ENCODE measurements at places on chromosomes 1 and 21. TPM values are rescaled to one million over a fixed set of nuclear protein-coding genes. Genes with fewer than 3 reads are reported as not detected.

DNA sequence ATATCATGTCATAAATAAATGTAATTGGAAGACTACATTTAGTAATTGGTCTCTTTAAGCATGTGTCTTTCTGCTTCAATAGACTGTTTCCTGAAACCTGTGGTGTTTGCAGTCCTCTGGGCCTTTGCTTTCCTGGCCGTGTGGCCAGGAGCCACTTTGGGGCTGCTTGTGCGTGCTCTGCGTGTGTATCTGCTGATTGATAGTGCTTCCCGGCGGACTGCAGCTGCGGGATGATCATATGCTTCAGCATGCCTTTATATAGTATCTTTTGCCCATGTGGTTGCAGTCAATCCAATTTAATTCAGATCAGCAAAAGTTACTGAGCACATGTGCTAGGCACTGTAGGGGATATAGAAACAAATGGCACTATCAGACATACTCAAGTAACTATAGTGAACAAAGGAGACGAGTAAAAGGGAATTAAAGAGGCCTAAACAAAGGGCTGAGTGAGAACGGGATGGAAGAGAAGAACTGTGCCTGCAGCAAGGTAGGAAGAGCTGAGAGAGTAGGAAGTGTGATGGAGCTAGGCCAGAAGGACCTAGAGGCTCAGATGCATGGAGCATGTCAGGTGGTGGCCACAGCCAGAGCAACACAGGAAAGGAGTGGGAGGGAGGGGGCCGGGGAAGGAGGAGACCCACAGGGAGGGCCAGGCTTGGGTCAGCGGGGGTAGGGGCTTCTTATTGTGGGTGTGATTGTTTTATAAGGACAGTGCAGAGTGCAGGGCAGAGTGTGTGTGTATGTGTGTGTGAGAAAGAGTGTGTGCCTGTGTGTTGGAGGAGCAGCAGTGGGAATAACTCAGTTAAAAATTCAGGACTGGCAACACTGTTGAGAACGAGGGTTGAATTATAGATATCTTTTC is 27.2 kb upstream of the TTF2 start:
- DNase-seq: no peak

GRCh38 chr1:48966583-48966982 is 189.9 kb upstream of the BEND5 start:
- no peak for DNase-seq

MYOM3 gene
- total RNA-seq: not detected

KLHDC9 gene
- total RNA-seq: 0.86 TPM

CD2 gene
- 135 TPM for total RNA-seq
